ENCODE measurements at places on chromosomes 3 and 15.

- DNase-seq, result peak; percentile 52
Measured at GRCh38 chr3:160400030-160400701, 716 bp downstream of the SMC4 start.

GRCh38 chr3:185928496-185928895 is 9.3 kb downstream of the TRA2B start:
- no peak for DNase-seq

DNA sequence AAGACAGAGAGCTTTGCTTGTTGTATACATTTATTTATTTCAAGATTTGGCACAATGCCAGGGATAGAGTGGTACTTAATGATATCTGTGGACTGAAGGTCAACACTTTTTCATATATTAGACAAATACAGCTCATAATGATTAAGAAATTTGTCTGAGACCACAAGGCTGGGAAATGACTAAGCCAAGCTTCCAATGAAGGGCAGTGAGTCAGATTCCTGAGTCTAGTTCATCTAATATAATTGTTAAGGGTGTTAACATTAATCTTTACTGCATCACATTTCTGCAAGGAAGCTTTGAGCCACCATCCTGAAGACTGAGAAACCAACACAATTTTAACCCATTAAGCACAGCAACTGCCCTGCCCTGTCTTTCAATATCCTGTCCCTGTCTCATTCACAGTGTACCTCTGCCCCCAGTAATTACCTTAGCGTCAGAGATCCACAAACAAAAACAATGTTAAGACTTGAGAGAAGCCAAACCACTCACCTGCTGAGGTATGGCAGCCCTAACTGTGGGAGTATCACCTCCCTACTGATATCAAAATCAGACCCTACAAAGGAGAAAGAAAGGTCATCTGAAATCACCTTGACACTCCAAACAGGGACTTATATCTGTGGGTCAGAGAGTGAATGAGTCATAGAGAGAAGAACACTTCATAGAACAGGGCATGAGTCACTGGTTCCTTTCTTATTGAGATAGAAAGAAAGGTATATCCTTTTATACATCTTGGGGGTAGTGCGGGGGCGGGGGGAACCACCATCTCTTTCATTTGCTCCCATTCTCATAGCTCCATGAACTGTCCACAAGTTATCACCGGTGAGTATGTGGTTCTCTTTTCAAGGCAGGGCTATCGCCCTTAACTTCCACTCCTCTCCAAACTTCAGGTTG is 74.7 kb downstream of the MAGI1 start:
- peak; percentile 96 for DNase-seq

DNA sequence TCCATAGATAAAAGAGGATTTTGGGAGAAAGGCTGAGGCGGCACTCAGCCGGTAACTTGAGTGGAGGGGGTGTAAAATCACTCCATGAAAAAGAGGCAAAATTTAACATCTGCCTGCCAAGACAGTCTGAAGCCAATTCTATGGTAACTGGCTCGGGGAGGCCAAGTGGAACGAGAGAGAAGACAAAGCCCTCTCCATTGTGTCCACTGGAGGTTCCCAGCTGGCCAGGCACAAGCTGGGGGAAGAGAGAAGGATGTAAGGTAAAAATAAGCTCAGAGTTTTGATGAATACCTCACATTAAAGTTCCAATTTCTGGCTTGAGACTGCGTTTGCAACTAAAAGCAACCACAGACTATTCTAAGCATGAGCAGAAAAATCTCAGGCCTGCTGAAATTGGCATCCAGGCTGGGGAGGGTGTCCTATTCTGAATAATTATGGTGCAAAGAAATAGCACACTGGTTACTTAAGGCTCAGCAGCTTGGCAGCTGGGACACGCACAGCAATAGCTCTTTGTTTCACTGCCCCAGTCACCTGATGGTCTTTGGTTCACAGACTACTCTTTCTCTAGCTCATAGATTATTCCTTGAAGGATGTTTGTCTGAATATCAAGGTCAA is 48.8 kb downstream of the CHRD start:
- DNase-seq, result no peak

- no peak for DNase-seq
Measured at GRCh38 chr3:25863011-25863415, 73.1 kb downstream of the OXSM start.

DNA sequence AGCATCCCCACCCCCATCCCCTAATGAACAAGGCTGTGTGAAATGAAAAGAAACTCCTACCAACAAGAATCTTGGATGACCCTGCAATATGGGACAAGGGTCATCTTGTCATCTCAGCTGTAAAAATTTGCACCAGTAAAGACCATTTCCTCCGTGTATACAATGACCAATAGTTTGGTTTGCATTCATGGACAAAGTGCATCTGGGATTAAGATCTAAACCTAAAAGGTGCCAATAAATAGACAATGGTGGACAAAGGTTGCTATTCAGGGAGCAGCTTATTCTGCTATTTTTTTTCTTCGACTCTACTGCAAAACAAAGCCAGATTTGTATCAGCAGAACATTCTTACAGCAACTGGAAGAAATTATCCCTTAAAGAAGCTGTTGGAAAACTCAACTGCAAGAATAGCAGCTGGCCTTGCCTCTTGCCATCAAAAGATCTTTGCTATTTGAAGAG is 8.0 kb downstream of the MGLL start:
- no peak for DNase-seq

DNA sequence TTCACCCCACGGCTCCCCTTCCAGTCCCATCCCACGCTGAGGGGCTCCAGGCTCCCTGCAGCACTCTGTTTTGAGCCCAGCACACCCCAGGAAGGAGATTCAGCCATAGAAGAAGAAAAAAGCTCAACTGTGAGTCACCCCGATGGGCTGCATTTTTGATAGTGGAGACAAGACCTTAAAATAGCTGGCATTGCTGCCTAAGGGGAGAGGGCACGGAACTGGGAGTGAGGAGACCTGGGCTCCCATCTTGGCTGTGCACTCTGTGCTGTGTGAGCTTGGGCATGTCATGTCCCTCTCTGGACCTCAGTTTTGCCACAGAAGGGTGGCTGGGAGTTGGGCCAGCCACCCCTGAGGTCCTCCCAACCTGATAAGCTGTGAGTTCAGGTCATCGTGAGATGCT is 57.2 kb upstream of the SMAD6 start:
- peak; percentile 22 for DNase-seq

GRCh38 chr15:42085236-42085605 is 9.1 kb downstream of the PLA2G4D start:
- no peak for DNase-seq

GRCh38 chr3:141457624-141458236 is 29.1 kb upstream of the RASA2 start:
- DNase-seq, result peak; percentile 35

DNA sequence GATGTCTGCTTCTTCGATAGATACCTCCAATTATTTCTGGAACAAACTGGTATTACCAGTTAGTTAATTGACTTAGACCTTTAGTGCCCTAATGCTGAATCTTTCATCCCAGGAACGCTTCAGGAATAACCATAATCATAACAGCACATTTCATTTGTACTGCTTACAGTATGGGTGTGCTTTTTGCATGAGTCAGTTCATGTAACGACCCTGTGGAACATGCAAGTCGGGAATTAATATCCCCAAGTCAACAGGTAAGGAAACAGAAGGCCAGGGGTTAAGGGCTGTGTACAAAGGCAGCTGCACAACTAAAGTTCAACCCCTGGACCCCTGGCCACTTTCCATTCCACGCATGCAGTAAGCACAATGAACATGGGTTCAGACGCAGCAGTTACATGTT is 49.2 kb downstream of the ADCY5 start:
- DNase-seq, result no peak

DNA sequence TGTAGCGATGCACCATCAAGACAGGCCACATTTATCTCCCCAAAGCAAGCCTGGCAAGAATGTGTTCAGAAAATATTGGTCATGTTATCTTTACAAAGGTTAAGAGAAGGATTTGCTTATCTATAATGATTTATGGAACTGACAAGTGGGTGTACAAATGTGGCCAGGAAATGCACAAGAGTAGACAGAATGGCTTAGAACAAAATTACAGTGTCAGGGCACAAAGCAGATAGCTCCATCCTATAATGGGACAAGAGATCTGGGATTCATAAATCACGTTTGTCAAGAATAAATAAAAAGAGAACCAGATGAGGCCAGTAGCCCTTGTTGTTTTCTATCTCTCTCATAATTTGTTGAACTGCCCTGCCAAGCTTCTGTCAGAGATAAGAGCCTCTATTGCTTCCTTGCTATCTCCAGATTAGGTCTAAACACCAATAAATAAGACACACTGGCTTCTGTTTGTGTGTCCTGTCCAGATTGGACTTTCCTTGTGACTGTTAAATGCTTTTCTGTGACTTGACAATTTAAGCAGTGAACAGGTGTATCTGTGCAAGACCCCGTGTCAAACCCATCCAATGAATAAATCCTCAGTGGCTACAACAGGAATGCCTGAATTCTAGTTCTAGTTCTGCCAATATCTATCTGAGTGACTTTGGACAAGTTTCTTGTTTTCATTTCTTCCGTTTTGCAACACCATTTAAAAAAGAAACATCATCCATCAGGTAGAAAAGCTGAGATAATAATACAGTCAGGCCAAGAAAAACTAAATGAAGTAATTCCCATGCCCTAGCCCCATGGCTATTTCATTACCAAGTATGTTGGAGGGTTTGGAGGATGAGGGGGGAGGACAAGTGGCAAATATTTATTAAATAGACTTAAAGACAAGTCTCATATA is 157.2 kb downstream of the DCLK3 start:
- no peak for DNase-seq

- no peak for DNase-seq
Measured at GRCh38 chr3:151878465-151878864, 5.0 kb downstream of the SUCNR1 start.

DNA sequence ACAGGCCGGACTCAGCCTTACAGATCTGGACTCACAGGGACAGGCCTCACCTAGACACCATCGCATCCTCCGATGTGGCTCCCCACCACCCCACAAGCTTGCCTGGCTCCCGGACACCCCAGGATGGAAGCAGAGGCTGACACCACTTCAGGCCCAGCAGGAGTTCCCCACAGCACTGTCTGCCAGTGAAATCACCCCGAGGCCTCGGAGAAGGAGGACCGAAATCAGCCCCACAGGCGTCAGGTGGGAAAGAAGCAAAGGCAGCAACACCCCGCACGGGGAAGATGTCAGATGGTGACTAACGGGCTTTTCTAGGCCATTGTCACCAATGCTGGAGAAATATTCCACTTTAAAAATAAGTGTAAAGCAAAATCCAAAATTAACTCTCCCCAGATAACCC is 18.6 kb downstream of the ADCY5 start:
- DNase-seq, result no peak

DNA sequence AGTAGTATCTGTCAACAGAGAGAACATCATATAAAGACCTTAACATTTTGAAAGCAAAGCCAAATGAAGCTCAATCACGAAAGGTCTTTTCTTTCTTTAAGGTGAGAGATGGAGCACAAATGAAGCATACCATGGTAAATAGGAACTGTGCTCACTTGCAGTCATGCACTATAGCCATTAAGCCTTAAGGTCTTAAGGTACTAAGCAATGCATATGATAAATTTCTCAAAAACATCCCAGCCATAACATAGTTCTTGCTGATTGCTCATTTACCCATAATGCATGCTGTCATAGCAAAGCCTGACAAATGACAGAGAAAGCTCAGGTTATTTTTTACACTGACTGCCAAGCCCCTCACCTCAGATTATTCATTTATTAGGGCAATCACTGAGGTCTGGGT is 214.5 kb downstream of the MECOM start:
- no peak for DNase-seq

- DNase-seq, result no peak
Measured at GRCh38 chr15:59521443-59521842, 83.5 kb downstream of the FAM81A start.

GRCh38 chr15:38005953-38006808 is 71.7 kb downstream of the TMCO5A start:
- no peak for DNase-seq

DNA sequence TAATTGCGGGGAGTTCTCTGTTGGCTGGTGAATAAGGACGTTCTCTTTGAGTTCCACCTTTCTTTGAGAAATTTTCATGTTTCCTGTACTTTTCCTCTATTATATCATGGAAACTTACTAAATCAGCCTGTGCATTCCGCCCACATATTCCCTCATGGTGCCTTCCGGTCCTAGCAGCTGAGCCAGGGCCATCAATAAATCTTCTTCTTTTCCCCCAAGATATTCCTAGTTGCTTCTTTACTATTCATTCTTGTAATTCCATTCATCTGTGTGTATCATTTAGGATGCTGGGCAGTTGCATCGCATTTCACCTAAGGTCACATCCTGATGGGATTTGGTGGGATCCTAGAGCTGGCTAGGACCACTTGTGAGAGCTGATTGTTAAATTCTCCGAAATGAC is 139.2 kb downstream of the RBMS3 start:
- peak; percentile 80 for DNase-seq

GRCh38 chr3:128782282-128783146 is 56.5 kb downstream of the RAB7A start:
- DNase-seq, result no peak

- DNase-seq, result no peak
Measured at GRCh38 chr3:184295771-184296170, 3.3 kb upstream of the PSMD2 start.

DNA sequence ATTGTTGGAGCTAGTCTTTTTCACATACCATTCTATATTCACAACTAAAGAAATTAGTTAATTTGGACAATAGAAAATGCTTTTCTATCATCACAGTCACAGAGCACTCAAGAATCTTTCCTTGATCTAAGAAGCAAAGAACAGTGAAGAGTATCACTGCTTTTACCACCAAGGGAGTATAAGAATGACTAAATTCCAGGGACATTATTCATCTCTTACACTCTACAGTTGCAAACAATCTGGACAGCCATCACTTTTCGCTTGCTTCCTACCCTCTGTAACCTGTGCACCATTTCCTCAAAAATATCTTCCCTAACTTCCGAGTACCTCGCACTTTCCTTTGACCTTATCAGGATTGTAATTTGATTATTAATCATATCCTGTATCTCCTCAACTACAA is 359.5 kb upstream of the TMCO5A start:
- DNase-seq, result no peak

GRCh38 chr3:139797724-139798343 is 120.1 kb upstream of the NMNAT3 start:
- peak; percentile 28 for DNase-seq

- DNase-seq, result no peak
Measured at GRCh38 chr3:73781541-73781940, 156.8 kb upstream of the PDZRN3 start.

GRCh38 chr3:157092230-157092629 is 67.7 kb downstream of the CCNL1 start:
- DNase-seq, result no peak

- DNase-seq, result no peak
Measured at GRCh38 chr3:10928961-10929471, 63.5 kb upstream of the SLC6A1 start.

DNA sequence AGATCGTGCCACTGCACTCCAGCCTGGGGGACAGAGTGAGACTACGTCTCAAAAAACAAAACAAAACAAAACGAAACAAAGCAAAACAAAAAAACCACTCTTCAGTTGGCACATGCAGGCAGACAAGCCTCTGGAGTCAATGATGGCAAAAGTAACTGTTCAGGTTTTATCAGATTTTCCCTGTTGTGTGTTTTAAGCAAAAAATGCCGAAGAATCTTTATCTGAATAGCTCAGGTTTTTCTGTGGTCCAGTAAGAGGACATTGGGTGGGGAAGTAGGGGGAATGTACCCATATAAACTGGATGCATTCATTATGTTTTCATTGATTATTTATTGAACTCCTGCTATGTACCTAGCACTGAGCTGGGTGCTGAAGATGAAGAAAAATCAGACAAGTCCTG is 20.8 kb upstream of the BCL2A1 start:
- DNase-seq, result no peak

GRCh38 chr3:134636406-134636805 is 14.4 kb downstream of the KY start:
- no peak for DNase-seq

Measured in fibroblast of mammary gland (primary cell).